Esophagus mucosa (tissue), 1 donor: ENCODE measurements at places on chromosomes 12 and 14. TPM values are rescaled to one million over a fixed set of nuclear protein-coding genes. Genes with fewer than 3 reads are reported as not detected.

The DAO gene
- not detected for total RNA-seq

The DPF3 gene
- total RNA-seq: 1.1 TPM

The KRT5 gene
- total RNA-seq: 11,855 TPM

The IL23A gene
- total RNA-seq: 1.8 TPM

The NPAS3 gene
- 0.08 TPM for total RNA-seq

The C3AR1 gene
- 0.76 TPM for total RNA-seq

The AEBP2 gene
- 38.4 TPM for total RNA-seq

The ATP5F1B gene
- total RNA-seq: 674 TPM

The ALDH1L2 gene
- 6.0 TPM for total RNA-seq

The ING4 gene
- total RNA-seq: 15.4 TPM

The SERPINA3 gene
- 22.9 TPM for total RNA-seq

The GNG2 gene
- 1.5 TPM for total RNA-seq

The CMKLR1 gene
- total RNA-seq: 0.56 TPM

The BATF gene
- total RNA-seq: 0.84 TPM

The GABARAPL1 gene
- 8.1 TPM for total RNA-seq

The ATXN3 gene
- 20.4 TPM for total RNA-seq

The CEBPE gene
- not detected for total RNA-seq

The MAP4K5 gene
- 35.5 TPM for total RNA-seq

The CPNE6 gene
- not detected for total RNA-seq

The PPFIBP1 gene
- total RNA-seq: 57.3 TPM

The MYH6 gene
- not detected for total RNA-seq

The TRHDE gene
- 0.08 TPM for total RNA-seq

The SLC2A14 gene
- total RNA-seq: not detected

The PTCSC3 gene
- not detected for total RNA-seq

The CCND2 gene
- 48.9 TPM for total RNA-seq

The GLIPR1L1 gene
- total RNA-seq: not detected

The ATF7 gene
- 29.7 TPM for total RNA-seq

The KRT6A gene
- total RNA-seq: 18,870 TPM

The IL31 gene
- not detected for total RNA-seq

The INSM2 gene
- total RNA-seq: not detected

The GALNT16 gene
- 1.00 TPM for total RNA-seq

The TGFB3 gene
- 4.3 TPM for total RNA-seq

The OAS2 gene
- total RNA-seq: 20.6 TPM

The OR6C2 gene
- 0.12 TPM for total RNA-seq

The PELI2 gene
- 1.8 TPM for total RNA-seq

The SAMD15 gene
- total RNA-seq: 0.88 TPM

The HOXC4 gene
- 5.1 TPM for total RNA-seq

The RNF212B gene
- total RNA-seq: not detected

The NKX2-1 gene
- total RNA-seq: not detected

The FBXL14 gene
- 6.9 TPM for total RNA-seq

The IQSEC3 gene
- total RNA-seq: 0.28 TPM

The GSKIP gene
- total RNA-seq: 41.8 TPM

The NR4A1 gene
- 2.0 TPM for total RNA-seq

The GPR84 gene
- total RNA-seq: 0.16 TPM

The LBHD2 gene
- total RNA-seq: not detected

The EFS gene
- total RNA-seq: 27.6 TPM

The CLECL1 gene
- not detected for total RNA-seq

The IFI27L1 gene
- total RNA-seq: 18.1 TPM

The MEG3 gene
- 7.4 TPM for total RNA-seq

The OAS1 gene
- total RNA-seq: 37.2 TPM

The STXBP6 gene
- 0.56 TPM for total RNA-seq

The TGM1 gene
- 1,652 TPM for total RNA-seq

The A2M gene
- total RNA-seq: 86.9 TPM

The DYRK2 gene
- 13.5 TPM for total RNA-seq

The VDR gene
- 18.0 TPM for total RNA-seq
